ENCODE measurements at places on chromosomes 7 and 10.

DNA sequence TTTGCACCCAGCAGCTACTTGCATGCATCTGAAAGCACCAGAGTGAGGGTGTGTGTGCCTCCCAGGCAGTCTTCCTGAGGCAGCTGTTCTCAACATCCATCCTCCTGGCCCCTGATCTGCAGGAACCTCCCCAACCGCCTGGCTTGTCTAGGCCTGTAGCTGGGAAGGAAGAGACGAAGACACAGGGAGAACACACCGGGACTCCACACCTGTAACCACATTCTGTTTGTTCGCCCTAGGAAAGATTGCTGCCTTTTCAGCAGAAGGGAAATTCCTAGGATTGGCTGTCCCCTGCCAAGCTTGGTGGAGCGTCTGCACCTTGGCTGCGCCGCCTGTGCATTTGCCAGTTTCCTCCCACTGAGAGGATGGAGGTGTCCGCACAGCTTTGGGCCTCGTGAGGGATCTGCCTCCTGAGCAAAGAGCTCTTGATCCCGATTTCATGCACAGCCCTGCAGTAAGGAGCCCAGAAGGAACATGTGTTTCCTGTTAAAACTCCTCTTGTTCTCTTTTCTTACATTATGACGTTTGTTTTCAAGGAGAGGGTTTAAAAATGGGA, 154.6 kb downstream of the TPST1 start:
- DNase-seq: no peak

DNA sequence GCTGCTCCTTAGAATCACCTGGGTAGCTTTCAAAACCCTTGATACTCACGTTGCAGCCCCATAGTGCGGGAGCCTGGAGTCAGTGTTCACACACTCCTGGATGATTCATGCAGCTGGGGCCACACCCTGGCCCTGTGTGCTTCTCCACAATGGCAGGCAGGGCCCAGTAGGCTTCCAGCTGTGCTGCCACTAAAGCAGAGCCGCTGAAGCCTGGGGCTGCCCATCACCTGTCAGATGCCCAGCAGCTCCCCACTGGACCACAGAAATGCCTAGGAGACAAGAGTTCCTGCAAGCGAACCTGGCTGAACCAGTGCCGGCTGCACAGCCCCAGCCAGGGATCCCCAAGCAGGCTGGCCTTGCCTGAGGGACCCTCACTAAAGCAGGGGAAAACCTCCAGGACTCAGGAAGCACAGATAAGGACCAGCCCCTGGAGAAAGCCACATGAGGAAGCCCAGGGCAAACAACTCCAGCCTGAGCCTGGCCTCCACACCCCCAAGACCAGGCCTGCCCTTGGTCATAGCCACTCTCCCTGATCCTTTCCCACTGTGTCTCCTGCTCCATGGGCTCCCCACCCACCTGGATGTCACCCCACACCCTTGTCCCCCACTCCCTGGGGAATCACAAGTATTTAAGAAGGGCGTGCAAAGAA, 111.9 kb downstream of the GRID1 start:
- DNase-seq: no peak

DNA sequence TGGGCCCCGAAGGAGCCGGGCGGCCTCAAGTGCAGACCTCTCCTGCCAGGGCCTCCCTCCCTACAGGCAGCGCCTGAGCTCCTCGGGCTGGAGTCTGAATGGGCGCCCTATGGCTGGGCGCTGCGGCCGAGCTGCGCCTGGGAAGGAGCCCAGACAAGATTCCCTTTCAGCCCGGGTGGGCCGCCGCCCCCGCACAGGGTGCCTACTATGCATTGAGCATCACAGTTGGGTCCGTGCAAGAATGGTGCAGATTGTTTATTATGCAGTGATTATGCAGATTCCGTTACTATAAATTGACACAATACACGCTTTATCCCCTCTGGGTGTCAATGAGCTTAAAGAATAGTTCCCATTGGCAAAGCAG, 77.2 kb upstream of the PDGFA start:
- DNase-seq: no peak

GRCh38 chr7:127986581-127987521, 44.4 kb downstream of the LRRC4 start:
- DNase-seq: no peak

DNA sequence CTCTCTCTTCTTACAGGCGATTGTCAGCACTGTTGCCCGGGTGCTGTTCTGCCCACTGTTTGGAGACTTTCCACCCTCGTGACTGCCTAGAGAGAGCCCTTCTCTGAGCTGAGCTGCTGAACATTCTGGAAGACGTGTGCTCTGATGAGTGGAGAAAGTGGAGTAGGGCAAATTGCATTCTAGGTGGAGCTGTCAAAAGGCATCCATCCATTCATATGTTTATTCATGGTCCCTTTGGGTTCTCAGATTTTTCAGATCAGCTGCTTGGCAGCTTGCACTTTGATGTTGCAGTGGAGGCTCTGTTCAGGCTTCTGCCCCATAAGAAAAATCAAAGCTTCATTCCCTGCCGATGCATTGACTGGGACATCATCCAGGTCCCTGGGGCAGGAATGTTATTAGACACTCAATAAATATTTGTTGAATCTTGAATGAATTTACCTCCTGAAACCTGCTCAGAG, 120.7 kb upstream of the EEPD1 start:
- DNase-seq: no peak

- DNase-seq: no peak
Observed at GRCh38 chr7:130324306-130324943, 20.2 kb upstream of the CPA5 start.

DNA sequence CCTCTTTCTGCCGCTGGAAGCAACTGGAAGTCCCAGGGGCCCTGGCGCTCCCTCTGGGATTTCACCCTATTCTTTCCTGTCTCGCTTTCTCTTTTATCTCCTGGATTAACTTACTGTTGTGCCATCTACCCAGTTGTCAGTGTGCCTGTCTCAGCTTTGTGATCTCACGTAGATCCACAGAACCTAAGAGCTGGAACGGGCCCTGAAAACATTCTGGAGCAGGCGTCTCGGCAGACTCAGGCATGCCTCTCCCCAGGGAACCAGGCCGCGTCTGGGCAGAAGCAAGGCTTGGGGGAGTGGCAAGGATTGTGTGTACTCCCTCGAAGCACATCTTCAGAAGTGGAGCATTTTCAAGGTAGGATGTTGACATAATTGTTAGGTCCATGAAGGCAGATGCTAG, 87.2 kb downstream of the KCNMA1 start:
- DNase-seq: no peak

DNA sequence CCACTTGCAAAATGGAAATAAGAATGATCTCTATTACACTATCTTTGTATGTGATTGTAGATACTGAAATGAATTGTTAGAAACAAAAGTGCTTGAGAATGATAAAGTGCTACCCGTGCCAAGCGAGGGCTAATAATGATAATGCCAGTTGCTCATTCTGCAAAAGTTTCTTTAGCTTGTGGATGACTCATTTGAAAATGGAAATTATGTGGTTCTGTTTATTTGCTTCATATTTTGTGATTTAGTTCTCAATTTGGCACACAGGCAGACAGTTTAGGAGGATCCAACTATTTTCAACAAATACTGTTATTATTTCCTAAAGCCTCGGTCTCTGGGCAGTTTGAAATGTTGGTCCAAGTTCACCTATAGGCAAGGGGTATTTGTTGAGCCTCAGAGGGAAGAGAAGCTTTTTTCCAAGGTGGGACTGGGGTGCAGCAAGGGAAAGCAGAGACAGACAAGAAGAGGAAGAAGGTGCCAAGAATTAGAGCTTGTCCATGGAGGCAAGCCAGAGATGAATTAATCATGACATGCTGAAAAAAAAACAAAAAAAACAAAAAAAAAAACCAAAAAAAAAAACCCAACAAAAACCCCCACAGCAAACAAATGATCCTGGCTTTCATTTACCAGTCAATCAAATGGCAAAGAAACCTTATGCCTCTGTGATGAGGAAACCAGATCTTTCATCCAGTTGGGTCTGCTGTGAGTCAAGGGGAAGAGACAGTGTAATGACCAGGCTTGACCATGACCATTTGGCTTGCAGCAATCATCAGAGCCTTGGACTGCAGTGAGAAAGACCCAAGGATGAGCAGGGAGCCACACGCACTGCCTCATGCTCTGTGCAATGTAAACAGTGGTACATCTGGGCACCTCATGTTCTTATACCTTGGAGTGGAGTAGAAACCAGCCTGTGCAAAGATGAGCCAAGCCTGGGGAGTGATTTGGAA, 285.0 kb upstream of the HABP2 start:
- no peak for DNase-seq

GRCh38 chr7:70307544-70308106, 709.4 kb downstream of the AUTS2 start:
- no peak for DNase-seq

DNA sequence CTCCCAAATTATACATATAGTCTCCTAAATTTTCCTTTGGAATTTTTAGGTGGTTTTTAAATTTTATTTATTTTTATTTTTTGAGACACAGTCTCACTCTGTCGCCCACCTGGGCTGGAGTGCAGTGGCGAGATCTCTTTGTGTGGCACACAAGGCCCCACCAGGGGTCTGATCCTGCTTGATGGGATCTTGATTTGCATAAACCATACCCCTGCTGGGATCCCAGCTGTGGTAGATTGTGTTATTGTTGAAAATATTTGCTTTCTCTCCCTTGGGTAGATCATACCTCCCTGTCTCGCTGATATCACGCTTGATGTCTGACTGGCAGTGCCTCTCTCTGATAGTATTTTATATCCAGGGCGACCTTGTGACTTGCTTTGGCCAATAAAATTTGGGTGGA, 5.6 kb upstream of the MUC3A start:
- DNase-seq: no peak

DNA sequence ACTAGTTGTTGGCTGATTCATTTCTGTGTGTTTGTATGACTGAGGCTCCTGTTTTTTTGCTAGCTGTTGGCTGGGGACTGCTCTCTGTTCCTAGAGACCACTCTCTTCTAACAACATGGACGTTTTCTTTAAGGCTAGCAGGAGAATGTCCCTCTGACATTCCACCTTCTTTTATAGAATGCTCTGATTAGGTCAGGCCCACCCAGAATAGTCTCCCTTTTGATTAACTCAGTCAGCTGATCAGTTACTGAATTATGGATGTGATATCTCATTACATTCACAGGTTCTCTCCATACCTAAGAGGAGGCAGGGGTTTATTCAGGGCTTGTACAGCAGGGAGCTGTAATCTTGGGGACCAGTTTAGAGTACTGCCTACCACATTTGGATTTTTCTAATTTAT, 175.6 kb upstream of the RHOBTB1 start:
- DNase-seq: no peak

GRCh38 chr7:140551355-140552239, 72.3 kb upstream of the MKRN1 start:
- no peak for DNase-seq

GRCh38 chr7:17623546-17624185, 316.6 kb downstream of the SNX13 start:
- no peak for DNase-seq

GRCh38 chr10:110827410-110827809, 44.3 kb upstream of the PDCD4 start:
- DNase-seq: no peak

GRCh38 chr10:7412928-7413282, 2.1 kb upstream of the SFMBT2 start:
- no peak for DNase-seq

DNA sequence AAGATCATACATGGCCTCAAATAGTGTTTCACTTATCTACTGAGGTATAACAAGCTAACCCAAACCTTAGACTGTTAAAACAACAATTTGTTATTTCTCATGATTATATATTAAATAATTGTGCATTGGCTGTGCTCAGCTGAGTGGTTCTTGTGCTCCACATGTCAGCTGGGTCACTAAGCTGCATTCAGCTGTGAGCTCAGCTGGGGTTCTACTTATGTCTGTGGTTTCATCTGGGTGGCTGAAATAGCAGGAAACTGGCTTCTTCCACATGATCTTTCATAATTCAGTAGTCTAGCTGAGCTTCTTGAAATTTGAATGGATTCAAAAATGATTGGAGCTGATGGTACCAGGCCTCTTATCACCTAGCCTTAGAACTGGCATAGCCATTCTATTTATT, 181.8 kb upstream of the CSTF2T start:
- no peak for DNase-seq

DNA sequence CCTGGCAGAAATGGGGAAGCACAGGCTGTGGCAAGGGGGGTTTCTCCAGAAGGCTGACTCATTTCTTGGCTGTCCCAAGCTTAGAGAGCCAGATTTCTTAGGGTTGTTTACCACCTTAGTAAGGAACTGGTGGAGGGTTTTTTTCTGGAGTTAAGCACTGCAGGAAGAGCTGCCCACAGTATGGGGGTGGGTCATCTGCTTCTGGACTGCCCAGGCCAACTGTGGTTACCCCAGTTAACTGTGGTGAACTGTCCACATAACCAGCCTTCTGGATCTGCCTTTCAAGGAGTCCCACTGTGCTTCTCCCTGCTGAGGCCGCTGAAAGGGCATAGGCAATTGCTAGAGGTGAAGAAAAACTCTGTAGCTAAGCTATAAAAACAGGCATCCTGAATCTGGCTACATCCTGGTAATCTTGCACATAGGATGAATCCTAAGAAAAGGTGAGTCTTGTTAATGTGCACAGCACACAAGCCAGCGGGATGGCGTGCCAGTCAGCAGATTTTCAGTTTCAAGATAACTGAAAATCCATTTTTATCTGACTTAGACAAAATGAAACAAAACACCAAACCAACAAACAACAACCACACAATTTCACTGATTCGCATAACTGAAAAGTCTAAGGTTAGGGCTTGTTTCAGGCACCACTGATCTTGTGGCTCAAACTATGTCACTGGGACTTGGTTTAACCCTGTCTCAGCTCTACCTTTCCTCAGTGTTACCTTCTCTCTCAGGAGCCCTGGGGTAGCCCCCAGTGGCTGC, 21.6 kb upstream of the TSPAN33 start:
- DNase-seq: no peak

GRCh38 chr10:20034732-20035131, 218.5 kb downstream of the PLXDC2 start:
- no peak for DNase-seq

Data from NK-92 treated with Interleukin-12 subunit alpha and Interleukin-12 subunit beta, amount 100 ng/mL, for 24 hours (cell line).